Hepatocyte (in vitro differentiated cells): ENCODE measurements at places on chromosomes 5 and 9. TPM values are rescaled to one million over a fixed set of nuclear protein-coding genes. Genes with fewer than 3 reads are reported as not detected.

The ABLIM3 gene
- 7.8 and 8.1 TPM in 2 replicates for polyA plus RNA-seq

The IFNK gene
- 0.36 TPM in 1 of 2 replicates, not detected in the other for polyA plus RNA-seq

GRCh38 chr9:113150670-113151611 lies at the start of gene SLC31A2:
TSS of gene SLC31A2 (plus strand) at chr9:113151007. CDS start at chr9:113151075, 68 bp downstream.
- peak; percentile 94 for DNase-seq
- H3K36me3 ChIP-seq = no peaks in the 10 kb centered on the region
- peaks cover 3% of the 10 kb centered on the region for H3K27me3 ChIP-seq
- H3K4me1 ChIP-seq = peaks cover 7% of the 10 kb centered on the region
- H3K27ac ChIP-seq = peak within 1 kb of the TSS; percentile 83
- peak within 1 kb of the TSS; percentile 82 for H3K4me3 ChIP-seq

DNA sequence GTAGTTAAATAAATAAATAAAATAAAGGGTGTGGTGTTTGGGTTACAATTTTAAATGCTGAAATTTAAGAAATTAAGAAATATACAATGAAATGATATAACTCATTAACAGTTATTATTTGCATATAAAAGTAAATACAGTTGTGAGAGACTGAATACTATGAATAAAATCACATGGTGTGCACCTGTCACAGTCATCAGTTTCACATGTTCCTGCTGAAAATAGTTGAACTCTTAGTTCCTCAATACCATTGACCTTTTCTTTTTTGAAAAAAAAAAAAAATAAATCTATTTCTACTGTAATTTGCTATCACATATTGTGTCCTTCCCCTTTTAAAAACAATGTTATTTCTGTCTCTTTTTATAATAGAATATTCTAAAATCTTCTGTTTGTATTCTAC lies 130.9 kb upstream of the CHD1 start:
- H3K27ac ChIP-seq = no peak overlapping the region
- no peak overlapping the region for H3K4me3 ChIP-seq
- H3K4me1 ChIP-seq = no peaks in the 10 kb centered on the region
- H3K27me3 ChIP-seq = no peaks in the 10 kb centered on the region
- no peak for DNase-seq

The PLK2 gene
- 96.2 and 98.0 TPM in 2 replicates for polyA plus RNA-seq

- H3K4me1 ChIP-seq = no peaks in the 10 kb centered on the region
- no peaks in the 10 kb centered on the region for H3K27me3 ChIP-seq
- no peak overlapping the region for H3K4me3 ChIP-seq
- no peak overlapping the region for H3K27ac ChIP-seq
Measured at GRCh38 chr9:3441197-3441816, 84.5 kb downstream of the RFX3 start.

The P4HA2 gene
- 217 and 246 TPM in 2 replicates for polyA plus RNA-seq

The MAML1 gene
- polyA plus RNA-seq = 7.5 and 8.8 TPM in 2 replicates

GRCh38 chr5:54325610-54326311 lies 15.4 kb upstream of the ARL15 start:
- DNase-seq = no peak
- no peak overlapping the region for H3K27ac ChIP-seq
- H3K36me3 ChIP-seq = no peaks in the 10 kb centered on the region
- no peak overlapping the region for H3K4me3 ChIP-seq

DNA sequence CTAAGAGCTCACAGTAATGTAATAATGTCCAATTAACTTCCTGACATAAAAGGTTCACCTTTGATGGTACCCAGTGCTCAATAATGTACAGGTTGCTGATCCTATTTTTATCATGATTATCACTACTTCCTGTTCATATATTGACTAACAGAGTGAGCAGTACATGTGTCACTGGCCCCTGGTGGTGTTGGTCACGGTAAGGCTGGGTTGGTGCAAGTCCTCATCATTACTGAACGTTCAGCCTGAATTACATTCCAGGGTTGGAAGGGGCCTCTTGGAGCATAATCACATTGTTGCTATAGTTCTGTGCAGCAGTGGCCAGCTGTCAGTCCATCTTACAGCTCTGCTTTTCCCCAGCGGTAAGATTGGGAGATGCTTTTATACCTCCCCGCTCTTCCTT lies 24.2 kb upstream of the CKMT2 start:
- DNase-seq = no peak
- no peaks in the 10 kb centered on the region for H3K4me1 ChIP-seq
- no peak overlapping the region for H3K27ac ChIP-seq
- no peak overlapping the region for H3K4me3 ChIP-seq
- no peaks in the 10 kb centered on the region for H3K27me3 ChIP-seq

- no peak overlapping the region for H3K27ac ChIP-seq
- no peaks in the 10 kb centered on the region for H3K4me1 ChIP-seq
- no peaks in the 10 kb centered on the region for H3K27me3 ChIP-seq
- no peak for DNase-seq
- H3K4me3 ChIP-seq = no peak overlapping the region
- no peaks in the 10 kb centered on the region for H3K36me3 ChIP-seq
Measured at GRCh38 chr5:103927739-103928138, 365.1 kb upstream of the NUDT12 start.

DNA sequence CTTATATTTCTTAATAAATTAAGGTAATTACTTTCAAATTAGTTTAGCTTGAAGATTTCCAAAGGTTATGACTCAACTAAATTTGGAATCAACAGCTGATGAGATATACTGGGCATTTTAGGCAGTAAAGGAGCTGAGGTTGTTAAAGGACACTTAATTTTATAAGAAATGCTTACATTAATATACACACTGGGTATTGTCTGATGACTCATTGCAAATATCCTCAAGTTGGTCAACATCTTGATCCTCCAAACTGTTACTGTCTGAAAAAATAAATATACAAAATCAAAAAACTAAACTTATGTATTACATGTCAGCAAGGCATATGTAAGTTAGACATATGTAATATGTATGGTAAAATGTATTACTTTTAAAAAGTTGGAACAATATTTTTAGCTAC lies 3.4 kb downstream of the GFM2 start:
- H3K4me3 ChIP-seq = no peak overlapping the region
- H3K27me3 ChIP-seq = no peaks in the 10 kb centered on the region
- H3K27ac ChIP-seq = no peak overlapping the region
- no peaks in the 10 kb centered on the region for H3K36me3 ChIP-seq
- peaks cover 21% of the 10 kb centered on the region for H3K4me1 ChIP-seq

DNA sequence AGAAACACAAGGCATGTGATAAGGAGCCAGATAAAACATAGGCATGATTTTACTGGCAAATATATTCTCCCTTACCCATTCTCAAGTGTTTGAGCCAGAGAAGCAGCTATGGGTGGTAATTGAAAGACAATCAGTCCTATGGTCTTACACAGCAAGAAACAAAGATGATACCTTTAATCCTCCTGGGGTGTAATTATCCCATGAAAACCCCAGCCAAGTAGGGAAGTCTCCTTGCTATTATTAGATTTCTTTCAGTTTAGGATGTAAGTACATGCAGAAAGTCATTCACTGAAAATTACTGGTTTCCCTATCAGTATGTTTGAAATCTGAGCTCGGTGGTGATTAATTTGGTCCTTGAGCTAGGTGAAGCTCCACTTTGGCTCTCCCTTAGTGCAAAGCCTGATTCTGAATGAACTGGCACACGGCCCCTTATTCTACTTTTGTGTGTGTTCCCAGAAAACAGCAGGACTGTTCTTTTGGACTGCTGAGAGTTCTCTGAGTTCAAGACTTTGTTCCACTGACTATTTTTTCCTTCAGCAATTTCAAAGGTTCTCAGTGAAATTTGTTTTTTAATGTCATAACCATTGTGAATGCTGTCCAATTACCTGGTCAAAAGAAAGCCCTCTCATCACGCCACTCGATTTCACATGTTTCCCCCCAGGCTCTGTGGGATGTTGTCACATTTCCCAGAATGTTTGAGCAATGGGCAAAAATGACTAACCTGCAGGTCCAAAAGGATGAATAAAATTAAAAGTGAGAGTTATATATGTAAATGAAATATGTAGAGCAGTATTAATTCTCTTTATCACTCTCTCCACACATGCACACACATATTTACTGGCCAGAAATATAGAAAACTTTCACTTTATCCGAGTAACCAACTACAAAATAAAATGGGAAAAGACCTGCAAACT lies 343.0 kb downstream of the RAB3C start:
- no peaks in the 10 kb centered on the region for H3K4me1 ChIP-seq
- no peak overlapping the region for H3K27ac ChIP-seq
- no peaks in the 10 kb centered on the region for H3K36me3 ChIP-seq
- no peaks in the 10 kb centered on the region for H3K27me3 ChIP-seq
- DNase-seq = no peak
